Stimulated activated CD4-positive, alpha-beta T cell treated with anti-CD3 and anti-CD28 coated beads, Interleukin-1b, Interleukin-23, amount 100 ng/mL, for 1 hour (primary cell): ENCODE measurements at places on chromosomes 12 and 14.

DNA sequence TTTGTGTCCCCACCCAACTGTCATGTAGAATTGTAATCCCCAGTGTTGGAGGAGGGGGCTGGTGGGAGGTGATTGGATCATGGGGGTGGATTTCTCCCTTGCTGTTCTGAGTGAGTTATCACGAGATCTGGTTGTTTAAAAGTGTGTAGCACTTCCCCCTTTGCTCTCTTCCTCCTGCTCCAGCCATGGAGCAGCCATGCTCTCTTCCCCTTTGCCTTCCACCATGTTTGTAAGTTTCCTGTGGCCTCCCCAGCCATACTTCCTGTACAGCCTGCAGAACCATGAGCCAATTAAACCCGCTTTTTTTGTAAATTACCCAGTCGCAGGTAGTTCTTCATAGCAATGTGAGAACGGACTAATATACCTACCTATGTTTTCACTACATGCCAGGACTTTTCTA, 2.6 kb upstream of the POC1B start:
- no peak for DNase-seq

DNA sequence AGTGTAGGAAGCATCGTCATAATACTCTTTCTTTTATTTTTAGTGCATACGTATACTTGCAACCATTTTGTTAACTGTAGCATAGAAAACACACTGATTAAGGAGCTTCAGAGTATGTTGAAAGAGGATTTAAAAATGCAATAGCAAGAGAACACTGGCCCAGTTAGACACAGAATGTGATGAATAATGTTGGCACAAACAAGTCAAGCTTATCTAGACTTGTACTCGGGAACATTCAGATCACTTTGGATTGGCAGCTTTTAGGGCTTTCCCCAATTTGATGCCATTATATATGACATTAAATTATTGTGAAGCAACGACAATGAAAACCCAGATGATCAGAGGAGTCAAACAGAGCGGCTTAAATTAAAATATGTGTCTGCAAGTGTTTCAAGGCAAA, 468.1 kb downstream of the PRKD1 start:
- DNase-seq, result no peak

GRCh38 chr12:95413576-95413975, 60.4 kb upstream of the METAP2 start:
- DNase-seq, result no peak

DNA sequence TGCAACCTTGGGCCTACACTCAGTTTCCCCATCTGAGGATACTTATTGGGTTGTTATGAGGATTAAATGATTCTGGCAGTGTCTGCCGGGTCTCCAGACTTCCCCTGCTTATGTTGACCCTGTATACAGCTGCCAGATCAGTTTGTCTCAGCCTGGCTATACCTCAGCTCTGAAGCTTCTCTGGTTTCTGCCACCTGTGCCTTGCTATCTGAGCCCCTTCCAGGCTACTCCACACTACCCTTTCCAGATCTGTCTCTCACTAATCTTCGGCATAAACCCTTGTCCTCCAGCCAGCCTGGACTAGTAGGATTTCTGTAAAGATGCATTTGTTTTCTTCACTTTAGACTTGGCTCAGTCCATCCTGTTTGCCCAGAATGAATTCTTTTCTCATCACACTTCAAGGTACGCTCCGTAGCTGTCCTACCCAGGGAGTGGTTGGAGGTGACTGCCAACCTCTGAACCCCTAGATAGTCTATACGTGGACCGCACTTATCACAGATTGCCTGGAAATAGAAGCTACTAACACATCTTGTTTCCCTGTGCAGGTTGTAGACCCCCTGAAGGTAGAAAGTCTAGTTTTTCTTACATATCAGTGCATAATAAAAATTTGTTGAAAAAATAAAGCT, 422.4 kb downstream of the RAD51B start:
- no peak for DNase-seq

- DNase-seq, result no peak
These were observed 80.0 kb upstream of the DBX2 start for GRCh38 chr12:45130881-45131281.

GRCh38 chr12:108645686-108646599, 12.2 kb upstream of the SELPLG start:
- DNase-seq, result no peak

DNA sequence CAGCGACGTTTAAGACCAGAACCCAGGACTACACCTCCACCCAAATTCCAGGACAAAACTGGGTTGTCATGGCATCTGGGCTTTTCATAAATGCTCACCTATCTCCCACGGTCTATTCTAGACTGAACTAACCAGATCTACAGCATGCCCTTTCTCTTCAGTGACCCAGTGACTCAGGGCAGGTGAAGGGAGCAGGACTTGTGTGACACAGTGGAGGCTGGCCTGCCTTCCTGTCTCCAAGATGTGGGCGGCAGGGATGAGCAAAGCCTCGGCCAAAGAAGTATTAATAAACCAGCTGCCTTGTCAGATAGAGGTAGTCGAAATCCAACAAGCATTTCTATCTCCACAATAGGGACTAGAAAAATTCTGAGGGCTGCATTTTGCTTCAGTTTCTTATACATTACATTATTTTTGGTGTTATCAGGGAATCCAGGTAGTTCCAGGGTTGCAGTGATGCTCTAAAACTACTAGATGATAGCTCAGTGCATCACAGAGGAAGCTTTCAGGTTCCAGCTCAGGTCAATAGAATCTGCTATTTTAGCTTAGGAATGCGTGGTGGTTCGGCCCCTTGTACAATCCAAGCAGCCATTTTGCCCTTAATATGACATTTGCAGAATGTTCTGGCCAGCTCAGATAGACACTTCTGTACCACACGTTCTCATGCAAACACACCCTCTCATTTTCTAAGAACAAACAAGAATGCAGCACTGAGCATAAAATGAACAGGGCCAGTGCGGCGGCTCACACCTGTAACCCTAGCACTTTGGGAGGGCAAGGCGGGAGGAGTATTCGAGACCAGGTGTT, 4.2 kb upstream of the GLRX5 start:
- DNase-seq, result no peak

- no peak for DNase-seq
These were observed 7.6 kb upstream of the SLC25A21 start for GRCh38 chr14:37179896-37180502.

DNA sequence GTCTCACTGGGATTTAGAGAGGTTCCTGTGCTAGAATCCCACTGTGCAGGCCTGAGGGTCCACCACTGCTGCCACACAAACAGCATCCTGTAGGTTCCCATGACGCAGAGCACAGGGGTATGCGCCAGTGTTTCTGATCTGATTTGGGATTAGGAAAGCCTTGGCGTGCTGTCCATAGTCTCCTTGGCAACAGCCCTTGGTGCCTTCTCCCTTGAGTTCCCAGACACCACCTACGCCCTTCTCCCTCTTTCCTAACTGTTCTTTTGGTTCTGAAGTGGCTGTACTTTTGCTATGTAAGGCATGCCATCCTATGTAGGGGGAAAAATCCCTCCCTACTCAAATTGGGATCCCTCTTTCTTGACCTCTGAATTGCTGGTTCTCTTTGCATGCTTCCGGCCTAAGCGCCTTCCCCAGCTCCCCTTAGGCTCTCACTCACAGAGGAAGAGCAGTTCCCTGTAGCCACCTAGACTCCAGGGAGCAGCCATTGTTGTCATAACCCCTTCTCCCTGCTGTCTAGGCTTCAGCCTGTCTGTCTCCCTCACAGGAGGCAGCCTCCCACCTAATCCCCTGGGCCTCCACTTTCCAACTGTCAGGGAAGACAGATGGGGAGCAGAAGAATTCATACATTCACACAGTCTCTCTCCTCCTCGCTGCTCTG, 14.8 kb upstream of the RIC8B start:
- no peak for DNase-seq

- no peak for DNase-seq
These were observed 900 bp downstream of the C2CD5 start for GRCh38 chr12:22543246-22544037.

DNA sequence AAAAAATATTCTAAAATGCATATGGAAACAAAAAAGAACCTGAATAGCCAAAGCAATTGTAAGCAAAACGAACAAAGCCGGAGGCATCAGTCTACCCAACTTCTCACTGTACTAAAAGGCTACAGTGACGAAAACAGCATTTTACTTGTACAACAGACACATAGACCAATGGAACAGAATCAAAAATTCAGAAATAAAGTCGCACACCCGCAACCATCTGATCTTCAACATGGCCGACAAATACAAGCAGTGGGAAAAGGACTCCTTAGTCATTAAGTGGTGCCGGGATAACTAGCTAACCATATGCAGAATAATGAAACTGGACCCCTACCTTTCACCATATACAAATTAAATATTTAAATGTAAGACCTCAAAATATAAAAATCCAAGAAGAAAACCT, 203.9 kb upstream of the PPFIA2 start:
- DNase-seq, result no peak

GRCh38 chr14:85618978-85619377, 89.0 kb downstream of the FLRT2 start:
- no peak for DNase-seq

GRCh38 chr12:95694136-95694535, 96.4 kb downstream of the NTN4 start:
- DNase-seq, result no peak

- DNase-seq, result no peak
These were observed 18.5 kb downstream of the SLC7A8 start for GRCh38 chr14:23164949-23165348.

GRCh38 chr14:63147018-63147417, 57.2 kb upstream of the RHOJ start:
- no peak for DNase-seq

DNA sequence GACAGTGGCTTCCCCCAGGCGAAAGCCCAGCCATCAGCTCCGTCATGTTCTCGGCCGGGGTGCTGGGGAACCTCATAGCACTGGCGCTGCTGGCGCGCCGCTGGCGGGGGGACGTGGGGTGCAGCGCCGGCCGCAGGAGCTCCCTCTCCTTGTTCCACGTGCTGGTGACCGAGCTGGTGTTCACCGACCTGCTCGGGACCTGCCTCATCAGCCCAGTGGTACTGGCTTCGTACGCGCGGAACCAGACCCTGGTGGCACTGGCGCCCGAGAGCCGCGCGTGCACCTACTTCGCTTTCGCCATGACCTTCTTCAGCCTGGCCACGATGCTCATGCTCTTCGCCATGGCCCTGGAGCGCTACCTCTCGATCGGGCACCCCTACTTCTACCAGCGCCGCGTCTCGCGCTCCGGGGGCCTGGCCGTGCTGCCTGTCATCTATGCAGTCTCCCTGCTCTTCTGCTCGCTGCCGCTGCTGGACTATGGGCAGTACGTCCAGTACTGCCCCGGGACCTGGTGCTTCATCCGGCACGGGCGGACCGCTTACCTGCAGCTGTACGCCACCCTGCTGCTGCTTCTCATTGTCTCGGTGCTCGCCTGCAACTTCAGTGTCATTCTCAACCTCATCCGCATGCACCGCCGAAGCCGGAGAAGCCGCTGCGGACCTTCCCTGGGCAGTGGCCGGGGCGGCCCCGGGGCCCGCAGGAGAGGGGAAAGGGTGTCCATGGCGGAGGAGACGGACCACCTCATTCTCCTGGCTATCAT, 663 bp downstream of the PTGER2 start:
- no peak for DNase-seq

- DNase-seq, result no peak
These were observed 61.1 kb upstream of the TMEM132D start for GRCh38 chr12:129964826-129965457.

DNA sequence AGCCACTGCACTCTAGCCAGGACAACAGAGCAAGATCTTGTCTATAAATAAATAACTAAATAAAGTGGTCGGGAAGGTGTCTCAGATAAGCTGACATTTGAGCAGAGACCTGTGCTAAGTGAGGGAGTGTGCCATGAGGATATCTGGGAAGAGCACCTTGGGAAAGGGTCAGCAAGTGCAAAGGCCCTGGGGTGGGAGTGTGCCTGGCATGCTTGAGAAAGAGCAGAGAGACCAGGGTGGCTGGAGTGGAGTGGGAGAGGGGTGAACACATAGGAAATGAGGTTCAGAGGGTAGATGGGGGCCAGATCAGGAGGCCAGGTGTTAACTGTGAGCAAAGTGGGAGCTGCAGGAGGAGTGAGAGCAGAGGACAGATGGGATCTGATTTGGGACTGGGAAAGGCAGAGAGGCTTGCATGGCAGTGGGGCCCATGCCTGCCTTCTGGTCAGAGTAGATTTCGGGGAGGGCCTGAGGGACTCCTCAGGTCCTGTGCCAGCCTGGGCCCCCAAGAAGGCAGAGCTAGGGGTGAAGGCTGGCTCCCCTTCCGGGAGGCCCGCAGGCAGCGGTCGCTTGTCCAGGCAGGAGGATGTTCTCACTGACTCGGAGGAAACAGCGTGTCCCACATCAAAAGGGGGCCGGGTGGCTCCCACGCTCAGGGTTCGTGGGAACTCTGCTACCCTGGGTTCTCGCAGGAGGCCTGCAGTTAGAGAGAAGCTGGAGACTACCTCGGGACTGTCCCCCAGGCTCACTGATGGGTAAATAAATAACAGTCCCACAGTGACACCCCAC, 32.6 kb downstream of the DTX1 start:
- no peak for DNase-seq

DNA sequence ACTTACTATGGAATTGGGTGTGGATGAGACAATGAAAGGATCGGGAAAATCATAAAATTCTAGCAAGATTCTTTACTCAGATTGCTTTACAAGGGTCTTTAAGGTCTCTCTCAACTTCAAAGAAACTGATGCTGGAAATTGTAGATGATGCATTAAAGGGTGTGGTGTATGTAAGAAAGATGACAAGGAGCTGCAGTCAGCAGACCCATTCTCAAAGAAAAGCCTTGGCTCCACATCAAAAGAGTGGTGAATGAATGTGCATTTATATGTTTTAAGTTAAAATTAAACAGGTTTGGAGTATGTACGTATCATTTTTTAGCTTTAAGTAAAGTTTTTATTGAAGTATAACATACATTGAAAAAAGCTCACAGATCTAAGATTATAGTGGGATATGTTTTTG, 194.5 kb downstream of the C12orf75 start:
- DNase-seq, result no peak

DNA sequence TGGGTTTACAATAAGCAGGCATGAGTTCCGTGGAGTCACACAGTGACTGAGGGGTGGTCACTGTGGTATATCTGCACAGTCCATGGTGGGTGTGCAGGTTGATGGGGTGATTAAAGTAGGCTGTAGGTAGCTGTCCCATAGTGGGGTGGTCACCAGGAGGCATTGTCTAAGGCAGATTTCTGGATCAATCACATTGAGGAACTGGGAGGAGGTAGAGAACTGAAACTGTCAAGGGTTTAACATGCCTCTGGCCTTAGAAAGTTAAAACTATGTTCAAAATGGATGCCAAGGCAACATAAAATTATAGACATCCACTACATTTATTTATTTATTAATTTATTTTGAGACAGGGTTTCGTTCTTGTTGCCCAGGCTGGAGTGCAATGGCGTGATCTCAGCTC, 8.3 kb downstream of the ADCK1 start:
- no peak for DNase-seq

GRCh38 chr12:25249931-25250738, 594 bp downstream of the KRAS start:
- DNase-seq, result no peak

- no peak for DNase-seq
These were observed 250.3 kb downstream of the SPTSSA start for GRCh38 chr14:34211732-34212131.

DNA sequence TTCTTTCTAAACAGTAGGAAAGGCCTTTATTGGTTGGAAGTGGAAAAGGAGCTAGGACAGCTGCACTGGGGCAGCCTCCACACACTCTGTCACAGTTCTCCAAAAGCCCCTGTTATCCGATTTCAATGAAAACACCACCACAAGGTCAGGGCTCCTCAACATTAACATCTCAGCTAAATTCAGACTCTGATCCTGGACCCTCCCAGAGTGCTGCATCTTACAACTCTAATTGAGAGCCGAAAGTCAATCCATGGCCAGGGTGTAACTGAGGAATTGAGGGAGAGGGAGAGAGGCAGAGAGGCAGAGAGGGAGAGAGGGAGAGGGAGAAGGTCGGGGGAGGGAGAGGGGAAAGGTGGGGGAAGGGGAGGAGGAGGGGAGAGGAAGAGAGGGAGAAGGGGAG, 32.1 kb downstream of the DICER1 start:
- DNase-seq, result no peak
